ENCODE measurements at places on chromosomes 16 and 17. TPM values are rescaled to one million over a fixed set of nuclear protein-coding genes. Genes with fewer than 3 reads are reported as not detected.

The KIAA0513 gene
- 3.4 TPM for total RNA-seq

The LDHD gene
- not detected for total RNA-seq

The MARVELD3 gene
- total RNA-seq = 0.55 TPM

The ADAD2 gene
- not detected for total RNA-seq

The SEZ6 gene
- total RNA-seq = not detected

The FBXW10B gene
- total RNA-seq = 0.47 TPM

The ZNF174 gene
- 15.1 TPM for total RNA-seq

The NUP85 gene
- 45.6 TPM for total RNA-seq

The KRTAP3-2 gene
- not detected for total RNA-seq

The NAGS gene
- 2.6 TPM for total RNA-seq

The CHAD gene
- not detected for total RNA-seq

The ACAP1 gene
- total RNA-seq = 2.2 TPM

The C1QL1 gene
- 3.6 TPM for total RNA-seq

The ASB16 gene
- total RNA-seq = not detected

The MYH13 gene
- not detected for total RNA-seq

The CUEDC1 gene
- 9.9 TPM for total RNA-seq

The CCL1 gene
- not detected for total RNA-seq

The CETP gene
- total RNA-seq = not detected

The SULT1A1 gene
- total RNA-seq = 1.1 TPM

The TEDC2 gene
- 50.8 TPM for total RNA-seq

The MEIOC gene
- 0.02 TPM for total RNA-seq

The WBP2 gene
- total RNA-seq = 26.1 TPM

The RAB40C gene
- total RNA-seq = 12.9 TPM

The FOXN1 gene
- not detected for total RNA-seq

The SLC9A5 gene
- total RNA-seq = 0.57 TPM

The ASPSCR1 gene
- 41.2 TPM for total RNA-seq

The CES3 gene
- total RNA-seq = 0.53 TPM

The C16orf82 gene
- total RNA-seq = not detected

The CDH3 gene
- total RNA-seq = 0.10 TPM

The TP53TG3C gene
- 0.23 TPM for total RNA-seq

The KIF18B gene
- 15.9 TPM for total RNA-seq

The ATP2A1 gene
- total RNA-seq = not detected

The CCDC78 gene
- 4.2 TPM for total RNA-seq

The CD19 gene
- not detected for total RNA-seq

The WRAP53 gene
- 29.2 TPM for total RNA-seq

The HOXB1 gene
- not detected for total RNA-seq

The MILR1 gene
- total RNA-seq = 7.3 TPM
